ENCODE measurements at places on chromosomes 4 and X.

DNA sequence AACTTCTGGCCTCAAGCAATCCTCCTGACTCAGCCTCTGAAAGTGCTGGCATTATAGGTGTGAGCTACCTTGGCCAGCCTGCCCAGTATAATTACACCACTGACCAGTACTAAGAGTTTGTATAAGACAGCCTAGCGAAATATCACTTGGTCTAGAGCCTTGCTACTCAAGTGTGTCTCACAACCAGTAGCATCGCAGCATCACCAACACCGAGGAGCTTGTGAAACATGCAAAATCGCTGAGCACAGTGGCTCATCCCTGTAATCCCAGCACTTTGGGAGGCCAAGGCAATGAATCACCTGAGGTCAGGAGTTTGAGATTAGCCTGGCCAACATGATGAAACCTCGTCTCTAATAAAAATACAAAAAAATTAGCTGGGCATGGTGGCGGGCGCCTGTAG lies 102.0 kb upstream of the GATB start:
- no peak for DNase-seq

DNA sequence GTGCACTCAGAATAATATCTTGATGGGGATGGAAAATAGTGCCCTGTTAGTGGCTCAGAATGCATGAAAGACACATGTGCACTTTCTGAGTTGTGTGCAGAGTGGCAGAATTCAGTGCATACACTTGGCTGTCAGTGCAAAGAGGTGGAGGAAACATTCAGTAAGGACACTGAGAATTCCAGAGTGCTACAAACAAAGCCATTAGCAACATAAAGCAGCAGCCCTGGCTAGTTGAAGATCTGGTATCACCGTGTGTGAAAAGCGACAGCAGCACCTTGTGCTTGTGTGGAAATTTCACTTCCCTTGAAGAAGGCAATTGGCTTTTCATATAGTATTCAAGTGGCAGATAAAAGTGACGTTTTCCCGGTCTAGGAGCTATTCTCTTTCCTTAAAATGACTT lies 810.4 kb downstream of the TRIML1 start:
- no peak for DNase-seq

- DNase-seq = no peak
Measured at GRCh38 chr4:129672941-129673340, 577.0 kb downstream of the C4orf33 start.

- no peak for DNase-seq
Measured at GRCh38 chrX:119638725-119639471, 32.7 kb upstream of the NKRF start.

GRCh38 chr4:81620442-81620841 lies 148.7 kb upstream of the RASGEF1B start:
- no peak for DNase-seq

- no peak for DNase-seq
Measured at GRCh38 chr4:98996765-98997068, 1.2 kb downstream of the METAP1 start.

DNA sequence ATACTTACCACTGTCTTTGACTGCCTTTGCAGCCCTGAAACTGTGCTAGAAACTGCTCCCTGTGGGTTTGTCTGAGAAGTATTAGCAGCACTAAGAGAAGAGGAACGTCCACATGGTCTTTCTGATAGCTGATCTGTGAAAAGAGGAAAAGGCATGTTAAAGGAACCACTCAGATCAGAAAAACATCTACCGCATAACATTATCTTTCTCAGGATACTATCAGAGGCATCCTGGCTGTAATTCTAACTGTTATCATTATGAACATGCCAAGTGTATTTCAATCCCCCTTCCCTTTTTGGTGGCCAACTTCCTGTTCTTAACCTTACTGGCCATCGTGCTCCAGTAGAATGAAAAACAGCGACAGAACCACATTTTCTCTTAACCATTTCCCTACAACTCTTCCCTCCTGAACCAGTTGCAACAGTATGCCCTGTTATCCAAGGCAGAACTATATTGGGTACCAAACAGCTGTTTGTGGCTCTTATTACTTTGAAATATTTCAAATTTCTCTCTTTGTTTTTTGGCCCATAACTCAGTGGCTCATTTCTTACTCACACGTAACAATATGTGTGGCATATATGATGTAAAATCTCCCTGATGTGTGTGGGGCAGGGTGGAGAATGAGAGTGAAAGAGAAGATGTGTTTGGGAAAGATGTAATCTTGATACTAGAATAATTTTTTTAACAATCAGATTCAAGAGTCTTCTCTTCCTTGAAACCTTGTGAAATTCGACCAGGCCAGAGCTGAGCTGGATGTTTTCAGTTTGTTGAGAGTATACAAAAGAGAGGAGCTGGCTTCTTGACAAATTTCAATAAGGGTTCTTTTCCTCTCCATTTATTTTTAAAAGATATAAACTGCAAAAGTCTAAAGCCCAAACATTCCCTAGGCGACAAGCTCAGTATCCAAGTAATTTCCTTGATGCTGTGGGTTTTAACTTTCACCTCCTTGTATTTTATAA lies 35.2 kb downstream of the ARHGEF6 start:
- DNase-seq = no peak

DNA sequence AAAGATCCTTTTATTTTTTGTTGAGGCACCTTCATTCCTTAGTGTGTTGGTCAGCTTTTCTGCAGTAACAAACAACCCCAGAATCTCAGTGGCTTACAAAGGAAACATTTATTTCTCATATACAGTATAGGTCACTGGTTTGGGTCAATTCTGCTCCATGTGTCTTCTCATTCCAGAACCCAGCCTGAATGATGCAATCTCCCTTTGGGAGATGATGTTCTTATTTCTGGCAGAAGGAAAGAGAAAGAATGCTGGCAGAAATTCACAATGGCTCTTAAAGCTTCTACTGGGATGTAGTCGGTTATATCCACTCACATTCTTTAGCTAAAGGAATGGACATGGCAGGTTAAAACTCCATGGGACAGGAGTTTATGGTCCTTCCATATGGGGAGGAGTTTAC lies 42.3 kb downstream of the IDS start:
- no peak for DNase-seq

GRCh38 chr4:43275779-43276178 lies 383.3 kb downstream of the GRXCR1 start:
- no peak for DNase-seq

DNA sequence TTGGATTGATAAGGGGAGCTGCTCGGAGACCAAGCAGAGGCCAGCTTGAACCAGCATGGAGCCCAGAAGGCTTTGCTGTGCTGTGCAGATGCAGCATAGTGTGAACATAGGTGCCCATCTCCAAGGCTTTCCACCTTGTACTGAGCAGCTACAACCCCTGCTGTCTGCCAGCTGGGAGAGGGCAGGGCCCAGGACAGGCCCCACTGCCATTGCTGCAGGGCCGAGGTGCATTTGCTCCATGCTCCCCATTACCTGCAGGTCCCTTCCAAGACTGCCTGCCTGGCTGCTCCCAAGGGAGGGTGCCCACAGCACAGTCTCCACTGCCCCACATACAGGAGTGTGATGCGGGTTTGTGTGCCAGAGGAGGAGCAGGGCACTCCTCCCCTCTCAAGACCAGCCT lies 1016.0 kb upstream of the INTU start:
- DNase-seq = no peak

- DNase-seq = no peak
Measured at GRCh38 chr4:85905761-85906160, 430.8 kb downstream of the ARHGAP24 start.

GRCh38 chr4:153464068-153464467 lies 2.1 kb upstream of the TMEM131L start:
- DNase-seq = no peak

- no peak for DNase-seq
Measured at GRCh38 chr4:16572161-16572560, 326.3 kb downstream of the LDB2 start.

DNA sequence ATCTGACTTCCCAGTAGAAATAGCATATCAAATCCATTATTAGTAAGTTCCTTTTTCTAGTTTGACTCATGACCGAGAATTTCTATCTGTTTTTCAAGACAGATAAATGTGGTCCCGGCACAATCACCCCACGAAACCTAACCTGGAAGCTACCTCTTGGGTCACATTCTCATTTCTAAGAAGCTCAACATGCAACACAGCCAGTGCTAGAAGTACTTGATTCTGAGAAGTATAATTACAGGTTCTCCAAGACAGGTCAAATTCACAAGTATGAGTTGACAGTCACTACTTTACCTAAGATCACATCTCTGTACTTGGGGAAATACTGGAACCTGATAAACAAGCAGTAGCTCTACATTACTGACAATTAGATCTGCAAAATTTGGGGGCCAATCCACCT lies 54.0 kb upstream of the PLAC1 start:
- DNase-seq = no peak

DNA sequence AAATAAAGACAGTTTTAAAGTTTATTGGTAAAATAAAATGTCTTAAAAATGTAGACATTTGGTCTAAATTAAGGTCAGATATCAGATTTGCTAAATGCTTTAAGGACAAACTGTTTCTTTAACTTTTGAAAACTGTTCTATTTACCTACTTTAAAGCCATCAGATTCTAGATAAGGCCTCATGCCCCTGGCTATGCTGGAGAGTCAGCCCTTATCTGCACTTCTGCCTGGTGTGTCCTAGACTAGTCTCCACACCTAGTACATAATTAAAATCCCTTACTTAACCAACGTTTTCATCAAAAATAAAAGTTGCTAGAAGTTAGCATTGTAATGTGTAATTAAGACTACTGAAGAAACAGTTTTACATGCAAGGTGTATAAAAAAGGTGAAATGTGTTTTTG lies 25.6 kb downstream of the HSD17B11 start:
- no peak for DNase-seq

DNA sequence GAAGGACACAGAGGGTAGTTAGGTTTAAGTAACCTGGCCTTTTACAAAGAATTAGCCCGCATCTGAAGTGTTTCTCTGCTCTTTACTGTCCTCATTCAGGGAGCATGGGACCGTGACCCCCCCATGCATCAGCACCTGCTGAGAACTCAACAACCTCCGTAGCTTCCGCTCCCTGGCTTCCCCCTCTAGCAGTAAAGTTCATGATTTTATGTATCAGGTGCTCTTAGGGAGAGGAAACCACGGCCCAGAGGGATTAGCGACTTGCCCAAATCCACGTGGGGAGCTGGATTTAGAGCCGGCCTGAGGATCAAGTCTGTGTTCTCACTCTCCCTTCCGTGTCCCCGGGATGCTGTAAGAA lies 284.6 kb upstream of the GATB start:
- DNase-seq = no peak

- DNase-seq = no peak
Measured at GRCh38 chr4:24669751-24670150, 85.4 kb upstream of the DHX15 start.

DNA sequence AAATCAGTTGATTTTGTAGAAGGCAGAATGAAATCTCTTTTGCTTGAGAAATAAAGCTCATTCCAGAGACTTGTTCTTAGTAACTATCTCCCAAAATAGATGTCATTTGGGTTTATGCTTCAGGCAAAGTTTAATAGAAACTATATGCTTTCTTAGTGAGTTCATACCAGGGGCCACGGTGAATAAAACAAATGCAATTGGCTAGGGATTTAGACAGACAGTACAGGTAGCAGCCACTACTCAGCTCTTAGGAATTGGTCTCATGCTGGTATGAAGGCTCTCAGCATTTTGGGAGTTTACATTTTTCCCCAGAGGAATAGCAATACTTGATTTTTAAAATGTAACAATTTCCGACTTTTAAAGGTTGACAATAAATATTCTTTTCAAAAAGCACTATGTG lies 27.0 kb downstream of the GYPA start:
- no peak for DNase-seq

DNA sequence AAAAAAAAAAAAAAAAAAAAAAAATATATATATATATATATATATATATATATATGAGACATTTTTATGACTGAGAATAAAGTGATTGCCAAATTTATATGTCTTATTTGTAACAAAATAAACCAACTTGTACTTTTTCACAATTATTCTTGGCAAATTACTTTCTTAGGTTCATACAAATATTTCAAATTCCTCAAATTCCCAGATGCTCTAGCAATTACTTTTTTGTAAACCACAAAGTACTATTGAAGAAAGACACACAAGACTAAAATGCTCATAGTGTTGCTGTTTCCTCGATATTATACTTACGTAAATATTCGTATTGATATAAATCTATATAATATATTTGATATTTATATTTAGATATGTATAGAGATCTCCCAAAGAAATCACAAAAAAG lies 390.0 kb downstream of the FAT4 start:
- no peak for DNase-seq

- DNase-seq = no peak
Measured at GRCh38 chr4:25484243-25484721, 107.2 kb downstream of the ANAPC4 start.

DNA sequence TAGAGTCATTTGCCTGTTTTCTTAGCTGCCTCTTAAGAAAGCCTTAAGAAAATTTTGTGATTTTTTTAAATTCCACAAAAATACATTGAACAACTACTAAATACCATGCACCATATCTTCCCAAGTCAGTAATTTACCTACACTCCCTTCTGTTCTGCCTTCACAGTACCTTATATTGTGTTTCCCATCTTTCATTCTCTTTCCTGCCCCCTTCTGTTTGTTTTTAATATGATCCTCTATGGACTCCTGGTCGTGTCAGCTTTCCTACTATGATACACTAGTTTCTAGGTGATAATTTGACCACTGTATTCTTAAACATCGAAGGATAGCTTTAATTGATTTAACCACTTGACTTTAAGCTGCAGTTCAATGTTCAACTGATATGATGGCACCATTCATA lies 297.7 kb upstream of the HAND2 start:
- DNase-seq = no peak

GRCh38 chr4:125070861-125071260 lies 243.9 kb upstream of the FAT4 start:
- no peak for DNase-seq

DNA sequence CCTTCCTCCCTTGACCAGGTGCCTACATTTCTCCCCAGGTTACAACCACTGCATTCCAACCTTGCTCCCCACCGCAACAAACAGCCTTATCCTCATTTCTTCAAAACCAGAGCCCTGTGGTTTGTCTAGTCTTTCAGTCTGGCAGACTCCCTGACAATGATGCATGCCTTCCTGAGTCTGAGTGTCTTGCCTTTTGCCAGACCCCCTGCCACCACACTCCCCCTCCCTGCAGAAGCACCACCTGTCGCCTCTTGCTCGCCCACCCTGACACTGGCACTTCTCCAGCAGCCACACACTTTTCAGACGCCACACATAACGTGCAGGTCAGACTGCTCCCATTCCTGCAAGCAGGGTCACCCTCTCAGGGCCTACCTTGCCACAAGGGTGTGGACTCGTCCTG lies 349.2 kb upstream of the NOCT start:
- no peak for DNase-seq

DNA sequence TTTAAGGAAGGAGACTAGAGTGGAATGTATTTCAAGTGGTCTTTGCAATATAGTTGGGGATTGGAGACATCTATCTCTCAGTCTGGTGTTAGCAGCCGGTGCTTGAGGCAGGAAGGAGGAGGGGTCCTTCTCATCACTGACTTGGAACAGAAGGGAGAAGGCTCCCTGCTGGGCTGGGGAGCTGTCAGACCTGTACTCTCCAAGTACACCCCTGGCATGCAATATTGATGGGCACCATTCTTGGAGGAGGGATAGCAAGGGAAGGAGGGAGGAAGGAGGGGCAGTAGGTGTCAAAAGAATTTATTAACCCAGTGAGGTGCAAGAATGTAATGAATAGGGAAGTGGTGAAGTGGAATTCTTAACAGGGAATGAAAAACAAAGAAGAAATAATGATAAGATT lies 338.8 kb downstream of the UNC5C start:
- no peak for DNase-seq

GRCh38 chrX:111353793-111354192 lies 58.2 kb downstream of the DCX start:
- no peak for DNase-seq

Measured in DMS 273 treated with DMSO at 0.1 percent for 48 hours (cell line).